ENCODE measurements at places on chromosomes 16 and 17.

GRCh38 chr17:77301694-77302266 lies 161.0 kb downstream of the SEC14L1 start:
- no peak for DNase-seq

DNA sequence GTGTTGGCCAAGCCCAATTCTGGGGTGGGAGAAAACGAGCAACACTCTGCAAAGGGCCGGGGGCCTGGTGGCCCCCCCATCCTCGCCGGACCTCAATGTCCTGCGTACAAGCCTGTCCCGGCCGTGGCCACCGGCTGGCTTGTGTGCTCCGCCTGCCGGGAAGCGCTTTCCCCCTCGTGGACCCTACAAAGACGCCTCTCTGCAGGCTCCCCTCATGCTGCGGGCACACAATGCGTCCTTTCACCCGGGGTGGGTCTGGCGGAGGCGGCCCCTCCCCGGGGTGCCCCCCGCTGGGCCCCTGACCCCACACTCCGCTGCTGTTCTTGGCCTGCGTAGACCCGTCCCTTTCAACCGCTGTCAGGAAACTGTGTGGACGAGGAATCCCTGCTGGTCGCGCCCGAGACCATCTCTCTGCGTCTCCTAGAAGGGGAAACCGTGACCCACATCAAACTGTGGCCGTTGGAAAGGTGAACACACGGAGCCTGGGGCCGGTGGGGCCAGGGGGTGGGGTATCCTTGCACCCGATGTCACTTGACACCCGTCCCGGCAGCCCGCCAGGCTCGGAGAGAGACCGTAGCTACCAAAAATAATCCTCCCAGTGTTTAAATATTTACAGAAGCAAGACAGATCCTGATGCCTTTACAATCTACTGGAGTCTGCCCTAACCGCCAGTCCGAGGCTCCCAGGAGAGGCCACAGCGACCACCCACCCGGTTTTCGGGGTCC lies 43.6 kb downstream of the TBC1D16 start:
- DNase-seq = peak; percentile 77

- peak; percentile 68 for DNase-seq
Observed at GRCh38 chr16:53090286-53090590, 35.4 kb downstream of the CHD9 start.

DNA sequence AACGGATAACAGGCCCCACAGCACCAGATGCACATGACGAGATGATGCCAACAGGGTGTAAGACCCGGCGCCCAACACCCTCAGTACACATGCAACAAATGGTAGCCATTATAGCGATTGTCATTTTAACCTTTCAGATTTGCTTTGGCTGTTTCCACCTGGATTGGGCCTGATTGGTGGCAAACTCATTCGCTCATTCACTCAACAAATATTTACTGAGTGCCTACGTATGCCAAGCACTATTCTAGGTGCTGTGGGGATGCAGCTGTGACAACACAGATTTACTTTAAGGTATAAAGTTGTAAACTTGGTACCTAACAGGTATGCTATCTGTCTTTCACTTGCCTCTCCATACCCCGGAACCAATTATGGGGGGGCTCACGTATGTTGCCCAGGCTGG lies 66.8 kb downstream of the SRCIN1 start:
- peak; percentile 88 for DNase-seq

GRCh38 chr17:72562615-72563188 lies 441.9 kb downstream of the SOX9 start:
- no peak for DNase-seq

DNA sequence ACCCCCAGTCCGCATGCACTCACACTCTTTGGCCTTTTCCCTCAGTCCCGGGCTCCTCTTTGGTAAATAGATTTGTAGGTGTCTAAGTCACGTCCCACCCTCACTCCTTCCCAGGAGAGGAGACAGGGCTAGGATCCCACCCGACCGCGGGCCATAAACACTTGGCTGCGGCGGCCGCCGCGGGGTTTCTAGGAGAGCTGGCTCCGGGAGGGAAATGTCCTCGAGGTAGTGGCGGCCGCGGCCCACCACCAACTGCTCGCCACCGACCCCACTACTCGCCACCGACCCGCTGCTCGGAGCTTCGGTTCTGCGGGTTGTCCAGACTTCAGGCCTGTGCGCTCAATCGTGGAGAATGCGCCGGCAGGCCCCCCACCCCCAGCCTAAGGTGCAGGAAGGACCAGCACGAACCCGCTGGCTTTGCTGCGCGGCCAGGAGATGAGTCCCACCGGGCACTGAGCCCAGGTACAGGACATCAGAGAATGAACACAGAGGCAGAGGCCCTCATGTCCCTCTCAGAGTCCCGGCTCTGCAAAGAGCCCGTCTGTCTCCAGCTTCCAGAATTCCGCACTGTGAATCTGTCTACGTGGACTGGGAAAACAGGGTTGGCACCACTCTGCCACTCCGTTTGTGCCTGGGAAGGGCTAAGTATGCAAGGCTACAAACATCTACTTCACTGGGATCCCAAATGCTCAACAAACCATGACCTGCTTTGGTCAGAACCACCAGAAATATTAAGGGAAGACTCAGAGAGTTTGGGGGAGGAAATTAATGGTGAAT lies 2.5 kb downstream of the PRAC2 start:
- no peak for DNase-seq

GRCh38 chr16:58419241-58419990 lies 27.1 kb downstream of the GINS3 start:
- DNase-seq = no peak

GRCh38 chr17:82216301-82217119 lies 3.9 kb upstream of the CCDC57 start:
- DNase-seq = no peak

DNA sequence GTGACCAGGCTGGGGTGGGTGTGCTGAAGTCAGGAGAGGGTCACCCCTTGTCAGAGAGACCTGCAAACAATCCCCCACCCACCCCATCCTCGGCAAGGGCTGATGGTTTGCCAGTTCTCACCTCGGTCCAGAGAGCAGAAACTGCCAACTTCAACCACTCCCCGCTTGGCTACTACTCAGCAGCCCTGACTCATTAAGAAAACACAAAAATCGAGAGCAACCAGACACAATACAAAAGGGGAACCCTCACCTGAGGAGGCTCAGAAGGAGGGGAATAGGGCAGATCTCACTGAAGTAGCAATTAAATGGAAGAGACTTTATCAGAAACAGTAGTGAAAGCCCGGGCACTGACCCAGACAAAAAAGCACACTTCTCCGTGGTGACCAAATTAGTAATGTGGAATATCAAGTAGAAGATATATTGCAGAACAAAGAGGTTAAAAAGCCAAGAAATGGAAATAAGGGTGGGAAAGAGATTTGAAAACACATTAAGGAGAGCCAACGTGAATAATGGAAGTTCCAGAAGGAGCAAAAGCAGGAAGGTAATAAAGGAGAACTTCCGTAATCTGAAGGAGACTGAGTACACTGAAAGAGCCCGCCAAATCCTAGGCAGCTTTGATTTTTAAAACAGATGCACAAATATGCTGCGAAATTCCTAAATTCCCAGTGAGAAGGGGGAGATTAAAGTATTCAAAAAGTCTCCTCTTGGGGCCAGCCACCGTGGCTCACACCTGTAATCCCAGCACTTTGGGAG lies 23.6 kb downstream of the CENPV start:
- no peak for DNase-seq

GRCh38 chr16:84751241-84751640 lies 51.4 kb downstream of the USP10 start:
- no peak for DNase-seq

GRCh38 chr17:17216236-17216635 lies 10.1 kb upstream of the PLD6 start:
- DNase-seq = no peak

- DNase-seq = no peak
Observed at GRCh38 chr17:65527857-65528591, 33.4 kb downstream of the AXIN2 start.

DNA sequence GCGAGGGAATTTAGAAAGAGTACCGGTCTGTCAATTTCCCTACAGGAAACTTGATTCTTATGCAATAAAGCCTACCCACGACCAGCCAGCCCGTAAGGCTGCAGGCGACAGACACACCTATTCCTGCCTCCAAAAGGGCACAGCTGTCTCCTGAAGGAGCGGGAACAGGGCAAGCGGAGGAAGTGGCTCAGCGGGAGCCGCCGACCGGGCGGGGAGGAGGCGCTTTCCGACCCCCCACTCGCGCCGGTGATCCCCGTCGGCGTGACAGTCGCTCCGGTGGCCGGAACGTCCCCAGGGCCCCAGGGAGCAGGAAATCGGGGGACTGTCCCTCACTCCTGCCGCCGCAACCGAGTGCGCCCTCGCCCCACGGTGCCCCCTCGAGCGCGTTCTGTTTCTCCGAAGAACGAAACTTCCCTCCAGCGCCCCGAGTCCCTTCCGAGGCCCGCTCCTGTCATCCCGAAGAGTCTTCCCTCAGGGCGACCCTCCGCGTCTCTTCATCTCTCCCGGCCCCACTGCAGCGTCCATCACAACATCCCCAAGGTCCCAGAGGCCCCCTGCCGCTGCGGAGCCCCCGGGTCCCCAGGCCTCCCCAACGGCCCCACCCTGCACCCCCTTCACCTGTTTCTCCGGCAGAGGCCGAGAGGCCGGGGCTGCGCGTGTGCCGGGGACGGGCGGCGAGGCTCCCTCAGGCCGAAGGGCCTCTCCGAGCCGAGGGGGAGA lies 421 bp downstream of the STAT3 start:
- DNase-seq = peak; percentile 47

- peak; percentile 87 for DNase-seq
Observed at GRCh38 chr16:314795-315299, 31.9 kb downstream of the PDIA2 start.
